NCI-H226 (cell line): ENCODE measurements at places on chromosomes 6 and 20.

- no peak for DNase-seq
Measured at GRCh38 chr6:155770313-155770712, 314.7 kb upstream of the NOX3 start.

DNA sequence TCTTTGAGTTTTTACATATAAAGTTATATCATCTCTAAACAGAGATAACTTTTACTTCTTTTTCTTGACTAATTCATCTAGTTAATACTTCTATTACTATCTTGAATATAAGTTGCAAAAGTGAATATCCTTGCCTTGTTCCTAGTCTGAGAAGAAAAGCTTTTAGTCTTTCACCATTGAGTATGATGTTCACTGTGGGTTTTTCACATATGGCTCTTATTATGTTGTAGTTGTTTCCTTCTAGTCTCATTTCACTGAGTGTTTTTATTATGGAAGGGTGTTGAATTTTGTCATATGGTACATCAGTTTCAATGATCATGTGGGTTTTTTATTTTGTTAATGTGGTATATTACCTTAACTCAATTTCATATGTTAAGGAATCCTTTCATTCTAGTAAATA, 488.3 kb downstream of the COL12A1 start:
- DNase-seq = no peak

GRCh38 chr20:35296101-35296554, 3.9 kb upstream of the FAM83C start:
- DNase-seq = no peak

GRCh38 chr6:43444582-43444981, 10.8 kb downstream of the DLK2 start:
- no peak for DNase-seq

- peak; percentile 67 for DNase-seq
Measured at GRCh38 chr6:90087106-90087833, 193.0 kb downstream of the GJA10 start.

DNA sequence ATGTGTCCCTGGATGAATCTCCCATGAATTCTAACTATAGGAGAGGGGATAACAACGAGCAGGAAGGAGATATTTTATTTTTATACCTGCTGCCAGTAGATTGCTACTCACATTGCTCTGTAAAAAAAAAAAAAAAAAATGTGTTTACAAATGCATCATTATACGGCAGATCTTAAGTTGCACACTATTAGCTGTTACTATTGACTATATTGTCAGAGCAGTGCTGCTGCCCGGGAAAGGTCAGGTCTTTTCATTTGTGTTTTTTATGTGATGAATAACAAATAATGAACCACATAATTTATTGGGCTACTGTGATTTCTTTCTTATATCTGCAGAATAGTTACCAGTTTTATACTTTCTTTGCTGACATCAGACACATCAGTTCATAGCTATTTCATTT, 393.3 kb downstream of the C6orf118 start:
- DNase-seq = no peak
